GM23248 (cell line): ENCODE measurements at places on chromosomes 3 and 15. TPM values are rescaled to one million over a fixed set of nuclear protein-coding genes. Genes with fewer than 3 reads are reported as not detected.

DNA sequence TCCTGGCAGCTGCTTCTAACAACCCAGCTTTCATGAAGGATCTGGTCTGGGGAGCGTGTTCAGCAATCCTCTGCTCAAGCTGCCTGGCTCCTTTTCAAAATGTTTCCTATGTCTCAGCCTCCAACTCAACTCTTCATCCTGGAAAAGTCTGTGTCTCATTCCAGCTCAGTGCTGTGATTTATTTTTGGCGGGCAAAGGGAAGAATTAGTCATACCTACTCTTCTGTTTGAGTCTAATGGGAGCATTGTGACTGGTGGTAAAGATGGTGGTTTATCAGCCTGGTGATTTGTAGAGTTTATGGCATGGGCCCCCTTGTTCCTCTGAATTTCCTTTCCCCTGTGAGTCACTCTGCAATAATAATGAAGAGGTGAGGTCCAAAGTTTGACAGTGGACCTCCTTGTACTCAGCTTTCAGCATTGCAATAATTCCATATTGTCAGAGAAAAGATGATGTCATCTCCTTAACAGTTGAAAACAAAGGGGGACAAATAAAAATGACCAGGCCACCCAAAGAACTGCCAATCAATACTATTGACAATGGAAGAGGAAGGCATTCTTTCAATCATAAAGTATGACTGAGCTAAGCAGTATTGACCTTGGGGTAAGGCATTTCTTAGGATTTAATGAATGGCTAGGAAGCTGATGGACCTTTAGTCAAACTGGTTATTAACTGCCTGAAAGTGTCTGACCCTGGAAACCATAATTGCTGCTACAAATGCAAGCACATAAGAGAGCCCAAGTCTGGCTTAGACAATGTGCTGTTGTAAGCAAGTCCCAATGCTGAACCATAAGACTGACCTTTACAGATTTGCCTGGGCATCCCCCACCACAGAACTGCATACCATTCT lies 204.7 kb upstream of the MCTP2 start:
- DNase-seq = peak; percentile 85

DNA sequence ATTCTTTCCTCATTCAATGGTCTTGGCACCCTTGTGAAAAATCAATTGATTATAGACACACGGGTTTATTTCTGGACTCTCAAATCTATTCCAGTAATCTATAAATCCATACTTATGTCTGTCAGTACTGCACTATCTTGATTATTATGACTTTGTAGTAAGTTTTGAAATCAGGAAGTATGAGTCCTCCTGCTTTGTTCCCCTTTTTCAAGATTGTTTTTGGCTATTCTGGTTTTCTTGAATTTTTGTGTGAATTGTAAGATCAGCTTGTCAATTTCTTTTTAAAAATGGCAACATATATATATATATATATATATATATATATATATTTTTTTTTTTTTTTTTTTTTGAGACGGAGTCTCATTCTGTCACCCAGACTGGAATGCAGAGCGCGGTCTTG lies 32.3 kb upstream of the CFAP20DC start:
- DNase-seq = no peak

GRCh38 chr3:68751888-68752287 lies 180.5 kb downstream of the TAFA4 start:
- no peak for DNase-seq

DNA sequence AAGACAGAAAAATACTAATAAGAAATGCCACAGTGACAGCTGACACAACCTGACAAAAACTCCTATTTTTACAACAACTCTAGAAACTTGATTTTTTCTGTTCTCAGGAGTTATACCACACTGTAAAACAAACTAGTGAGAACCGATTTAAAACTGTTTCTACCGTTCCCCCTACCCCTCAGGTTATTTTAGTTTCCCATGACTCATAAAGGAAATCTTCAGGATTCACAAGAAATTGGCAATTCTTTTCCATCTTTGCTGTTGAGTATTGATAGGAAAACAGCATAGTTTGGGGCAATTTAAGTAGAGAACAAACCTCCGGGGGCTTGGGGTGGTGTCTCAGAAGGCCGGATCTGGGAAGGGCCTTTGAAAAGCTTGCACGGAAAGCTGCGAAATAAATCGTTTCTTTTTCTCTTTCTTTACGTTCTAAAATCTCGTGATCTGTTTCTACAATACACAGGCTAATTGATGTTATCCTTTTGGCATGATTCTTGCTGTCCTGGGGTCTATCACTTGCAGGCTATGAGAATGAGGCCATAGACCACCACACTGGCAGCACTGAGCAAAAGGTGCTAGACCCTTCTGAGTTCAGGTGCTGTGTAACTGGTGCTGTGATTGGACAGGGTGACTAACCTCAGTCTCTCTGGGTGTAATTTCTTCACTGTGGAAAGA lies 89.3 kb downstream of the LPP start:
- peak; percentile 25 for DNase-seq

DNA sequence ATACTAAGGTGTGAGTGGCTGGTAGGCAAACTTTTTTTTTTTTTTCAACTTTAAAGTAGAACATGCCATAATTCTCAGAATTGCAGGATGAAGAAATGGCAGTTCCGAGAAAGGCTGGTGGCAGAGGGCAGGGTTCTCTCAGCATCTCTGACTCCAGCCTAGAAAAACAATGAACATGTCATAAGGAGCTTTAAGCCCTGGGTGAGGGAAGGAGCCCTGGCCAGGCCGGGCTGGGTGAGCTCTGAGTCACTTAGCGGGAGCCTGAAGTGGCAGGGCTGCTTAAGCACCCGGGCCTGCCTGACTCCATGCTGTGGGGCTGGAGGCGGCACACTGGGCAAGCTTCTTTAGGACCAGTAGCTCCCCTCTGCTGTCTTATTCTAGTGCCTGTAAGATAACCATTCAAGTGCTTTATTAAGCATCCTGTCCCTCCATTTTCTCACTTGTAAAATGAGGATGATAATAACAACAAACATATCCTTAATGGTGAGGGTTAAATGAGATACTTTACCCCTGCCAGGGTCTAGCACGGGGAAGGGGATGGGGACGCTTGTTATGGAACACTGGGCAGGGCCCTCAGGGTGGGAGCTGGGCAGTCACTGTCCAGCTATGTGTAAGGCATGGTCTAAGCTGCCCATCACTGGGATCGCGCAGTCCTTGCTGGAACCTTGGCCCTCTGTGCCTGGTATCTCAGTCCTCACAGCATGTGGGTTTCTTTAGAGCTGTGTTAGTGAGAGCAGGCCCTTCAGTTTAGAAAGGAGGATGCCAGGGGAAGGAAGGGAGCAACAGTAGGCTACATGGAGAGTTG lies 18.4 kb downstream of the SMAD6 start:
- DNase-seq = peak; percentile 97

IMPG2 gene
- 0.04 TPM in 1 of 2 replicates, not detected in the other for polyA plus RNA-seq
